ENCODE measurements at places on chromosomes 7 and 10.

- no peak for DNase-seq
Measured at GRCh38 chr10:73858013-73858708, 16.2 kb downstream of the CAMK2G start.

DNA sequence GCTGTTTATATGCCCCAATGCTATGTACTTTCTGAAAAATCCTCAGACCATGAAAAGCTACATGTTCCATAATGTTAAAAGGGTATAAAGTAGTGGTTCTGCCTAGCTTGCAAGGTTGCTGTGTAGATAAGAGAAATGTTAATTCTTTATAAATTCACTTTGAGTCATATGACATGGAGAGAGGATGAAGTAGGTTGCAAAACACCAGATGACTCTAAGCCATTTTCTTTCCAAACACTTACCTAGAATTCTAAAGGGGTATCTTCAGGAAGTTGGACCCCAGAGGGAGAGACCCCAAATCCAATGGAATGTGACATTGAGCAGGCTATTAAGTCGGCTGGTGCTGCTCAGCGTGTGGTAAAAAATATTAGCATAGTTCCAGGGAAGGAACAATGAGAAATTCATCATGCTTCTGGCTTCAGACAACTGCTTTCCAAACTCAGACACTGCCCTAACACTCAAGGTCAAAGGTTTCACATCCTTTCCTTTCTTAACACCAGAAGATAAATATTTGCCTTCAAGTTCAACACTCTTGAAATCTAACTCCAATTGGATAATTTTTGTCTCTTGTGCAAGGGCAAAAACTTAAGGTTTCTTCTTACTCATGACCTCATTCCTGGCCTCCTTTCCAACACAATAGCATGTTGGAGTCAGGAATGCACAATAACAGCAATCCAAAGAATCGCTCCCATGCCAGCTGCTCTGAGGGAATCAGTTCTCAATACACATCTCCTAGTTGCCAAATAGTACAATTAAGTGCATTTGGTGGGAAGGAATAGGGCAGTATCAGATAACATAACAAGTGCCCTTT lies 100.7 kb upstream of the AFAP1L2 start:
- no peak for DNase-seq

DNA sequence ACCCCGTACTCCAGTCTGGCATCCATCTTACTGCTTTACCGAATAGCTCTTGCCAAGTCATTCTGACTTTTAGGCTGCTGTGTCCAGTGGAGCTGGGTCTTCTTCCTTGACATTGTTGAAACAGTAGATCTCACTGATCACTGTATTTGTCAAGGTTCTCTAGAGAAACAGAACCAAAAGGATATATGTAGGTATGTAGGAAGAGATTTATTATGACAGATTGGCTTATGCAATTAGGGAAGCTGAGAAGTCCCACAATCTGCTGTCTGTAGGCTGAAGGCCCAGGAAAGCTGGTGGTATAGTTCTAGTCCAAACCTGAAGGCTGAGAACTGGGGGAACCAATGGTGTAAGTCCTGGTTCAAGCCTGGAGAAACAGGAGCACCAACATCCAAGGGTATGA lies 12.1 kb upstream of the PRRT4 start:
- DNase-seq: no peak

- DNase-seq: no peak
Measured at GRCh38 chr10:115921795-115922194, 351.2 kb downstream of the GFRA1 start.

- DNase-seq: peak; percentile 1
Measured at GRCh38 chr10:89163265-89163995, 43.7 kb downstream of the CH25H start.

DNA sequence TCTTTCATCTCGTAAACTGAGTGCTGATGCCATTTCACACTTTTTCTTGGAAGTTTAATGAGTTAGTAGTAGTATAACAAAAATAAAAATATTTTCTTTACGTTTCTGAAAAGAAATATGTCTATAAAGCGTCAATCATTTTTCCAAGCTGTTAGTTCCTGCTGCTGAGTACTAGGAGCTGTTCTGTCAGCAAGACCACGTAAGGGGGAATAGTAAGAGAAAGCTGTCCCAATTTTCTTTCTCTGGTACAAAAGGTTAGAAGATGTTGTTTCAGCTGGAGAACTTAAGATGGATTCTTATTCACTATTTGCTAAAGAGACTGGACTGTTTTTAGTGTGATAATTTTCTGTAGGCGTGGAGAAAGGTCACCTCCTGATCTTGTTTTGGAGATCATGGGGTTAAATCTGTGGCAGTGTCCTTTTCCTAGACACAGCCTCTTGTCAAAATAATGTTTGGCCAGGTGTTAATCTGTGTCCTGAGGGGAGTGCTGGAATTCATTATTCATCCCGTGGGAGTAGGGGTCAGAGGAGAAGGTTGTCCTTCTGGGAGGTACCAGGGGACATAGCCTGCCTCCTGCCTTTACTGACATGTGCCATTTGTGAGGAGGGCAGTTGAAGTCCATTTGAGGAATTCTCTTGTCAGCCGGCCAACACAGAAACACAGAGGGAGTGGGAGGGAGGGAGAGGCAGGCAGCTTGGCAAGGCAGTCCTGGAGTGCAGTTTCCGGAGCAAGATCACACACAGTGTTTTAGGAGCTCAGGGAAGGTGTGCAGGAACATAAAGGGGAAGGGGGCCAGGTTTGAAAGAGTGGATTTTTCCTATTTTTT lies 368.7 kb downstream of the AUTS2 start:
- no peak for DNase-seq

DNA sequence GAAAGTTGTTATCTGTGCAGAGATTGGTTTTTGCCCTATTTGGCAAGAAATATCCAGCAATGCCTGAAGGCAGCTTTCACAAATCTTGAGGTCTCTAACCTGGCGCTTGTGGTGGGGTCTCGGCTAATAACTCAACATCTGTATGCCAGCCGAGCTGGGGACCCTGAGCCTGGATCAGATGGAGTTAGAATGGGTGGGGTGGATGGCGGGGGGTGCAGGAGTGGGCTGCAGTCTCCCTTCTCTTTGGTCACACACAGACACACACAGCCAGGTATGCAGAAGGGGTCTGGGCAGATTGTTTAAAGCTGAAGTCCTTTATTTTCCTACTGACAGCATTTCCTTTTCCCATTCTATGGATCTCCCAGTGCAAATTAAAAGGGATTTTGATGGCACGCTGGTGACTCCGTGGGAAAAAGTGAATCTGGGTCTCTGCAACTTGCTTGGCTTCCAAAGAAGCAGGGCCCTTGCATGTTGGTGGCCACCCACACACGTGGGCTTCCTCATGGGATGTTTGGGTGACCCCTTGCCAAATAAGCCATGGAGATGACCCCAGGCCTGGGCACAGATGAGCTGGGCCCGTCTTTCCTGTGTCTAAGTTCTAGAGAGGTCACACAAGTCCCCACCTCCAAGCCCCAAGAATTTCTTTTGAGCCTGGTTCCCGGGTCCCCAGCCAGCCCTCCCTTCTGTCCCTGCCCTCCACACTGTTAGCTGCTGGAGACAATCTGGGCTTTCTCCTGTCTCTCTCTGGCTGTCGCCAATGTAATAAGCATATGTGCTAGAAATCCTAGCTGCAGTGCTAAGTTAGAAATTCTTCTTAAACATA lies 39.9 kb upstream of the EMX2 start:
- no peak for DNase-seq

- DNase-seq: no peak
Measured at GRCh38 chr7:77811516-77812289, 13.1 kb downstream of the PHTF2 start.

DNA sequence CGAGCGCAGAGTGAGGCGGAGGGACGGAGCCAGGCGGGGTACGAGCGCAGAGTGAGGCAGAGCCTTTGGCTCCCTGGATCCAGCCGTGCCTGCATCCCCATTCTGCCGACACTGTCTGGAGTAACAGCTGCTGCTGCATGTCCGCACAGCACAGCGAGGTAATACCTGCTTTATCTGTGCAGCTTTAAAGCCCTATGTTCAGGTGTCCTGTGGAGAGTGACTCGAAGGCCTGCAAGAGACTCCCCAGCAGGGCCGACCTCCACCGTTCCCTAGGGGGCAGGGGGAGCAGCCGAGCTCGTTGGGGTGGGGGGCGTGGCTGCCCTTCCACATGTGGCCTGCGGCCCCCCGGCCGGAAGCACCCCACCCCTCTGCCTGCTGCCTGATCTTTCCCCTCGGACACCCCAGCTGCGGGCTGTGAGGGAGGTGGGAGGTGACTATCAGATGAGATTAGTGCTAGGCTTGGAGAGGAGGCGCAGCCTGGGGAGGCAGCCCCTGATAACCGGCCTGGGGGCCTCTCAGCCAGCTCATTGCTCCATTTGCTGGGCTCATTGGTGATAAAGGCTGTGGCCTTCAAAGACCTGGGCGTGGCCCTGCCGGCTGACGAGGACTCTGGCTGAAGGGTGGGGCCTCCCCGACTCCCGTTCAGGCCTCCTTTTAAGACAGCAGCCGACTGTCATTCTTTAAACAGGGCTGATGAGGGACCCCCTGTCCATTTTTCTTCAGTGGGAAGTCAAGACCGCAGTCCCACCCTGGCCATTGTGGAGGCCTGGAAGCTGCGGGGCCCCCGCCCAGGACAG lies 8.0 kb downstream of the VENTX start:
- DNase-seq: no peak

- DNase-seq: no peak
Measured at GRCh38 chr7:27269455-27269854, 26.9 kb downstream of the EVX1 start.

DNA sequence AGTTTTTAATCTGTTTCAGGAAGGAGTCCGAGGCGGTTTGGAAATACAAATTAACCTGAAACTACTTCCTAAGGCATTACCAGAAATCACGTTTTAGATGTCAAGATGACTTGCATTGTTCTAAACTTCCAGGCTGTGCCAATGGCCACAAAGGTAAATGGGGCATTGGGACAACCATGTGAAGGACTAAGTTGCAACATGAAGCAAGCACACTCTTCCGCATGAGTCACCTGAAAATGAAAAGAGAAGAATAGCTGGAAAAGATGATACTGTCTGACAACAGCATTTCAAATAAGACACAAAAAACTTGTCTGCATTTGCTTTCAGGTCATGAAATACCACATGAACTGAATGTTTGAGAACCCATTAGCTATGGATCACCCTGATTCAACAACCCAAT lies 262.1 kb downstream of the AHR start:
- no peak for DNase-seq

DNA sequence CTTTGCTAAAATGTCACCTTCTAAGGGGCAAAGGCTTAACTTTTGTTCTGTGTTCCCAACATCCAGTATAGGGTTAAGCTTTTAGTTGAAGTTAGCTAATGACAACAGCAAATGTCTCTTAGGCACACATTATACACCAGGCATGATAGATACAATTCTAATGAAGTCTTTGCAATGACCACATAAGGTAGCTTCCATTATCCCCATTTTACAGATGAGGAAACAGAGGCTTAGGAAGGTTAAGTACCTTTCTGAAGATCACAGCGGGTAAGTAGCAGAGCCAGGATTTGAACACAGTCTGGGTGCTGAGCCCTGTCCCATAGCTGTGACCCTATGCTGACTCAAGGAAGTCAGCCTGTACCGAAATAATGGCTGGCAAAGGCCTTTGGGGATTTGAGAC lies 1.9 kb downstream of the BUD31 start:
- DNase-seq: no peak

DNA sequence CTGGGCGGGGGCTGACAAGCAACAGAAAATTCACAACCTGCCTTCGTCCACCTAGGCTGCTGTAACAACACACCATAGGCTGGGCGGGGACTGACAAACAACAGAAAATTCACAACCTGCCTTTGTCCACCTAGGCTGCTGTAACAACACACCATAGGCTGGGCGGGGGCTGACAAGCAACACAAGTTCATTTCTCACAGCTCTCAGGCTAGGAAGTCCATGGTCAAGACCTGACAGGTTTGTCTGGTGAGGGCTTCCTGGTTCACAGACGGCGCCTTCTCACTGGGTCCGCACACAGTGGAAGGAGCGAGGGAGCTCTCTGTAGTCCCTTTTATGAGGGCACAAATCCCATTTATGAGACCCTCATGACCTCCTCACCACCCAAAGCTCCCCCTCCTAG lies 52.2 kb downstream of the DIP2C start:
- no peak for DNase-seq

- DNase-seq: no peak
Measured at GRCh38 chr7:149021725-149022062, 6.6 kb downstream of the PDIA4 start.

GRCh38 chr10:74991435-74991834 lies 120.0 kb upstream of the SAMD8 start:
- DNase-seq: no peak

GRCh38 chr10:75487755-75488125 lies 56.3 kb downstream of the LRMDA start:
- DNase-seq: no peak

- no peak for DNase-seq
Measured at GRCh38 chr7:130910949-130911944, 177.2 kb upstream of the KLF14 start.

DNA sequence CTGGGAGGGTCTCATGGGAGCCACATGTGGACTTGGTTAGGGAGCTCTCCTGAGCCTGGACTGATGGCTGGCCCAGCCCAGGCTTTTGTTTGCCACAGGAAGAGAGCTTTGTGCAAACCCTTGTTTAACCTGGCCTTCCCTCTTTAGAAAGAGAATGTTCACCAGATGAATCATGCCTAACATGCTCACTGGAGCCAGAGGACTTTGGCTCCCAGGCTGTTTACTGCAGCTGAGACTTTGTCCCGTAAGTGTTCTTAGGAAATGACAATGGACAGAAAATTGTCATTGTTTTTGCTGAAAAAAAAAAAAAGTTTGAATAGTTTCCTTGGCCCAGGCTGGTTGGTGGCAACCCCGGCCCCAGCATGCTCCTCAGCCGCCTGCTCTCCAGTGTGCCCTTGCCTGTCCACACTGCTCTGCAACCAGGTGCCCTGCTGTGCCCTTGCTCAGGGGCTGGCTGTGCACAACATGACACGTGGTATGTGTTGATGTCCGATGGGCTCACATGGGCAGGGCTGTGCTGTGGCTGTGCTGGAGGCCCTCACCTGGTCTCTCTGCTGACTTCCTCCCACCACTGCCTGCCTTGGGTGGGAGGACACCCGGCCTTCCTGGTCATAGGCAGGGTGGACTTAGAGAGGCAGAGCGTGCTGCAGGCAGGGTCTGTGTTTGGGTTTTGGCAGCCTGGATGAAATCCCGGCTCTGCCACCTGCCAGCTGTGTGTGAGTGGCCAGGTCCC lies 215.3 kb upstream of the ZNF32 start:
- no peak for DNase-seq

DNA sequence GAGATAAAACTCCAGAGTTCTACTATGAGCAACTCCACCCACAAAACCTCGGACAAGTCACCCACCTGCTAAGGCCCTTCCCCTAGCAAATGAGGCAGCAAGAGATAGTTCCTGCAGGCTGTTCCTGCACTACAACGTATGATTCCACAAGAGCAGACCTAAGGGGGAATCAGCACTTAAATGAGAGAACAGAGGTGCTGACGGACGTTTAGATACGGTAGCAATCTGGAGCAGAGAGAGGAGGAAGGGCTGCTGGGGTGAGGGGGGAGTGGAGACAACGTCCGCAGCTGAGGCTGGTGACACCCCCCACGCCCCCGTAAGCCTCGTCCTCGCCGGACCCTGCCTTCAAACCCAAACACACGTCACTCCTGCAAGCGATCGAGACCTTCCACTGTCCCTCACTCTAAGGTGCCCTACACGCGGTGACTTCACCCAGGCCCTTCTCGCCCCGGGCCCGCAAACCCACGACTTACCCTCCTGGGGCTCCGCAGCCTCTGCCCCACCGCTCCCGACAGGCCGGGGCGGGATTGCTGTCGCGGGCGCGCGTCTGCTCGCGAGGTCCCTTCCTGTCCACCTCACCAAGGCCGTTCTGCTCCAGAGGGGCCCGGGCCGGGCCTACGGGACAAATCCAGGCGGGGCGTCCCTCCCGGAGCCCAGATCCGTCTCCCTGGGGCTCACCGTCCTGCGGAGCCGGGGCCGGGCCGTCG lies 635 bp downstream of the ZNF12 start:
- DNase-seq: no peak

- DNase-seq: no peak
Measured at GRCh38 chr10:14757986-14758385, 16.7 kb downstream of the FAM107B start.
